Neuronal stem cell (in vitro differentiated cells): ENCODE measurements at places on chromosomes 7 and 10.

DNA sequence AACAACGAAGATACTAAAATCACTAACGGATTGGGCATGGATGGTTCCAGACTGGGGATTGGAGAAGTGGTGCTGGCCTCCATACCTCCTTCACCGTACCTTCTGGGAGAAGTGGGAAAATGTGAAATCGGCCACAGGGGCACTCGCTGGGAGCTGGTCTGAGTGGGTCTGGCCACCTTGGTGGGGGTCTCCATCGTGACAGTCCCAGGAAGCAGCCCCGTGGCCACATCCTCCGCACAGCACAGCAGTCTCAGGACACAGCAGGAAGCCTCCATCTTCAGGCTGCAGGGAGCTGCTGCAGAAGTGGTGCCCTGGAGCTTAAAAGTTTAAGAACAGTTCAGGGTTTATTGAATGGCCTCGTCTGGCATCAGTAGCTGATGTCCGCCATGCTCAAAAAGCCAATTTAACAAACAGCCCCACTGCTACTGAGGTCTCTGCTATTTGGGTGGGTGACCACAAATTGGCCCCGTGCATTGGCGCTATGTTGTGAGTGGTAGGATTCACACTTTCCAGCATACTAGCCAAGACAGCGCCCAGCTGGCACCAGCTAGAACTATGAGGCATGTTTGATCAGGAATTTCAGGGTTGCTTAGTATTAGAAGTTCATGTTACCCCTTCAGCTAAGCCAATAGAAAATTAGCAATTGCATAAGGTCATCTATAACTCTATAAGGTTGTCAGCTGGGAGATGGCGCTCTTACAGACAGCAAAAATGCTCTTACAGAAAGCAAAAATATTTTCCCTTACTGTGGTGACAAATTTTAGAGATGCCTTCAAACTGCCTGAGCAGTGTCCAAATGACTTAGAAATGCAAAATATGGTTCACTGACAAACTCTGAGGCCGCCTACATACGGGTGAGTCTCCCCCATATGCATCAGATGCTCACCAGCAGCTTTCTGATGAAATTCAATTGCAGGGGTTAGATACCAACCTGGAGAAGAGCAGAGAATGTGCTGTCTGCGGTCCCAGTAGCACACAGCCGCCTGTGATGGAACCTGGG lies 17.0 kb downstream of the PKD1L1 start:
- H3K4me1 ChIP-seq, result peaks cover 8% of the 10 kb centered on the region
- no peak overlapping the region for H3K4me3 ChIP-seq
- H3K36me3 ChIP-seq, result no peaks in the 10 kb centered on the region
- no peak for DNase-seq

- H3K4me1 ChIP-seq, result no peaks in the 10 kb centered on the region
- no peaks in the 10 kb centered on the region for H3K36me3 ChIP-seq
- H3K27ac ChIP-seq, result no peak overlapping the region
- H3K4me3 ChIP-seq, result no peak overlapping the region
Observed at GRCh38 chr7:43753271-43753810, 5.1 kb upstream of the BLVRA start.

DNA sequence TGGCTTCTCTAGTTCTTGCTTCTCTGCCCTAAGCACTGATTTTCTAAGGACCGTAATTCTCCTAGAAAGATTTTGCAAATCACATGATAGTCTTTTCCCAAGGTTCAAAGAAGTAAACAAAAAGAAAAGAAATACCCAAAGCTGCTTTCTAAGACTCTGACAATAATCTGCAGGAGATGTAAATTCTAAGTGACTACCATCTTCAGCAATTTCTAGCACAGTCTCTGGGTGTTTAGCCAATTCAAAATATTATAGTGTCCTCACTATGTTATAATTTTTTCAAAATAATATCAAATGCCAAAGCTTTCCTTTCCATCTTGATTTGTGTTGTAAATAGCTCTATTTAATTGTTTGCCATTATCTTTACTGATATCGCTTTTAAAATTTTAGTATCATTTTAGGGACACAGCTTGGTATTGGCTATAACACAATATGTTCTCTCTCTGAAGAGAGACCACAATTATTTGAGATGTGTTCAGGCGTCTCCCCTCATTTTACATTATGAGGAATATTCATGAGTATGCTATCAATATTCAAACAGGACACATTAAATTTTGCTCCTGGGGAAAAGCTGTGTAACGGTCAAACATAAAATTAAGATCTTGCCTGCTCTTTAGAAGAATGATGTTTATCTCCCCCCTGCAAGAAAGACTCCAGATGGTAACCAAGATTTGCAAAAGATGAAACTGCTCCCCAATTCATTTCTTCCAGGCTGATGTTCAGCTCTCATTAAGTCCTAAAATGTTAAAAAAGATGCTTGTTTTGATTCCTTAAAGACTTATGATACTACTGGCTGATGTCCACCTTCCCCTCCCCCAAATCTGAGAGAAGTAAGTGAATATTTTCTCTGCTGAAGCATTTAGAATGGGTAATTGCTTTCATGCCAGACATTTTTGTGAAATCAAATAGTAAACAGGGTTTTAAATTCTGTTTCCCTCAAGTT lies 191.9 kb upstream of the WDR11 start:
- no peak overlapping the region for H3K4me3 ChIP-seq
- H3K4me1 ChIP-seq, result no peaks in the 10 kb centered on the region
- no peaks in the 10 kb centered on the region for H3K36me3 ChIP-seq
- H3K27me3 ChIP-seq, result no peaks in the 10 kb centered on the region
- no peak overlapping the region for H3K27ac ChIP-seq
- no peak for DNase-seq

DNA sequence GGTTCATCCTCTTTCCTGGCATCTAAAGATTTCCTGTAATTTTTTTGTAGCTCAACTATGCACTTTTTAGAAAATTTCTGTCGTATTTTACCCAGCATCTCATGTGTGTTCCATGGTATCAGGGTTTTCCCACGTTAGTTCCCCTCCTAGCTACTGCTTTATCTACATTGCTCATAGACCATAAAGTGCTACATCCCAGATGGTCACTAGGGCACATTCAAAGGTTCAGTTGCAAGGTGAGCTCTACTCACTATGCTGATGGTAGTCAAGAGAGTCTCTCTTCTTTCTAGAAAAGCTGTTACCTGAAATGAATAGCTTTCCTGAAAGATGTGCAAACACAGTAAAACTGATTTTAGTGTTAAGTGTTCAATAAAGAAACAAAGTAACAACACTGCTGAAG lies 33.5 kb downstream of the RELN start:
- H3K27ac ChIP-seq, result no peak overlapping the region
- no peak overlapping the region for H3K4me3 ChIP-seq
